NCI-H1694 treated with DMSO at 0.1 percent for 48 hours (cell line): ENCODE measurements at places on chromosomes 6 and 20.
A peak's percentile ranks its signal among the peaks of the same experiment; 100 is the strongest.

DNA sequence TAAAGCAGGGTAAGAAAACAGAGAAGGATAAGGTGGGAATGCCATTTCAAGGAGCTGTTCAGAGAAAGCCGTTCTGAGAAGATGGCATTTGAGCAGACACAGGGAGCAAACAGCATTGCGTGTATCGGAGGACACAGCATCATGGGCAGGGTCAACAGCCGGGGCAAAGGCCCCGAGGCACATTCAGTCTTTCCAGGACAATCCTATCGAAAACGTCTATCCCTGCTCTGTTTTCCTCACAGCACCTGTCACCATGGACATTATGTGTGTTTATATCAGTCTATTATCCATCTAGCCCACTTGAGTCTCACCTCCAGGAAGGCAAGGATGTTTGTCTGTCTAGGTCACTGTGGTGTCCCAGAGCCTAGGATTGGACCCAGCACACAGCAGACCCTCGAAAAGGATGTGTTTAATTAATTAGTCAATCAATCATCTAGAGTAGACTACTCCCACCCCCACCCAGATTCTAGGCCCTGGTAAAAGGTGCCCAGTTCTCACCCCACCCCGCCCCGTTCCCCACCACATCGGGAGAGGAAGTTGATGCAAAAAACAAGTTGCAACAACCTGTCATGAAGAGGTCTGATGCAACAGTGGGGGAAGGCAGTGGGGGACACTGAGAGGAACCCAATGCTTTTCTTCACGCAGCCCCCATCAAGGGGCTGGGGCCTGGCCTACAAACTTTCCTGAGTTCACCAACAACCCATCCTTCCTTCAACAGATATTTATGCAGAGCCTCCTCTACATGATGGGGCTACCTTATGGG is 66.6 kb downstream of the PREX1 start:
- DNase-seq: no peak

DNA sequence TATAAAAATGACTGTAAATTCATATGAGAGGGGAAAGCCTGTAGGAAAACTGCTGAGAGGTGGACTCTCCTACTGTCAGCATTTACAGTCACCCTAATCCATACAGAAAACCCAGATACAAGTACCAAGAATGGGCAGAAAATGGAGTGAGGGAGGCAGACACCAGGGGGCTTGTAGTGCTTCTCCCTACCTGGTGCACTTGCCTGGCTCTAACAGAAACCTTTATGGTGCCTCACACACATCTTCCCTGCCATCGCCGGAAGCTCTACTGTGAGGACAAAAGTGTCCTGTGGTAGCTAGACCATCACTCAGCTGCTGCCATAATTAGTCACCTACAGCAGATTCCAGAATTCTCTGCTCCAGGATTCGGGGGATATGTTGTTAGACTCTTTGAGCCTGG is 441.3 kb downstream of the TFAP2B start:
- DNase-seq: no peak

DNA sequence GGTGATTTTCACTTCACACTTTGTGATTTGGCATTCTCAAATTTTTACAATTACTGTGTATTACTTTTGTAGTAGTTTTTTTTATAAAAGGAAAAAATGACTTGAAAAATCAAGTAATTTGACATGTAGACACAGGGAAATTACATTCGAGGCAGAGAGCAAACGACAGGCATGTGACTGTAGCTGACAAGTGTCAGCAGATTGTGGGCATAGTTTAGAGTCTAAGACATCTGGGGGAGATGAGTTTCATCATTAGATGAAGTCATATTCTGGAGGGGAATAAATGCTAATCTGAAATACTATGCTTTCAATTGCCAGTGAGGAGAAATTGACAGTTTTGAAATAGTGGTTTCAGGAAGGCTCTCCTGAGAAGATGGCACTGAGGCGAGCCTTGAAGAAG is 126.0 kb downstream of the MTHFD1L start:
- DNase-seq: no peak

- DNase-seq: no peak
These were observed 434 bp downstream of the ZKSCAN4 start for GRCh38 chr6:28251661-28252008.

DNA sequence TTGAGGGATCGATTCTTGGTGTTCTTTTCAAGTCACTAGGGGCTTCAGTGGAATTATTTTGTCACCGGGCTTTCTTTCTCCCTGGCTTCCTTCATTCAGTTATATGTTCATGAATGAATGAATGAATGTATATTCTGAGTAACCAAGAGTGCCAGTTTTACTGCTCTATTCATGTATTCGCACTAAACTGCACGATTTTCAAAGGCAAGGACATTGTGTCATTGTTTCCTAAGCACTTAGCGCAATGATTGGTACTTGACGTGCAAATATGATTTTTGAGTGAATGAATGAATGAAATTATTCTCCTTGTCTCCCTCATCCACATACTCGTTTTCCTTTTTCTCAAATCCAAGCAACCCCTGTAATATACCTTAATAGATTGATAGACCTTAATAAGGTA is 822 bp downstream of the AFG1L start:
- no peak for DNase-seq

- no peak for DNase-seq
These were observed 347.7 kb downstream of the BCKDHB start for GRCh38 chr6:80454197-80454596.

DNA sequence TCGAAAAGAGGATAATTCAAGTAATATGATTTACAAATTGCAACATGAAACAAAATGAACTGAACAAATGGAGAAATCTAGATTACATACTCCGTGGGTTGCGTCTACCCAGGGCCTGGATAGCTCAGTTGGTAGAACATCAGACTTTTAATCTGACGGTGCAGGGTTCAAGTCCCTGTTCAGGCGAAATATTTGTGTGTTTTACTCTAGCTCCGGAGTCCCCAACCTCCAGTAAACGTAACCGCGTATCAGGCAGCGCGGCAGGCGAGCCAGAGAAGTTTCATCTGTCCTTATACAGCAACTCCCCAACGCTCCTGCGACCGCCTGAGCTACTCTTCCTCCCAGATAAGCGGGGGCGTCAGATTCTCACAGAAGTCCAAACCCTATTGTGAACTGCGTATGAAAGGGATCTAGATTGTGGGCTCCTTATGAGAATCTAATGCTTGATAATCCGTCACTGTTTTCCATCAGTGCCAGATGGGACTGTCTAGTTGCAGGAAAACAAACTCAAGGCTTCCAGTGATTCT is 176.1 kb downstream of the TRIM27 start:
- peak; percentile 56 for DNase-seq

DNA sequence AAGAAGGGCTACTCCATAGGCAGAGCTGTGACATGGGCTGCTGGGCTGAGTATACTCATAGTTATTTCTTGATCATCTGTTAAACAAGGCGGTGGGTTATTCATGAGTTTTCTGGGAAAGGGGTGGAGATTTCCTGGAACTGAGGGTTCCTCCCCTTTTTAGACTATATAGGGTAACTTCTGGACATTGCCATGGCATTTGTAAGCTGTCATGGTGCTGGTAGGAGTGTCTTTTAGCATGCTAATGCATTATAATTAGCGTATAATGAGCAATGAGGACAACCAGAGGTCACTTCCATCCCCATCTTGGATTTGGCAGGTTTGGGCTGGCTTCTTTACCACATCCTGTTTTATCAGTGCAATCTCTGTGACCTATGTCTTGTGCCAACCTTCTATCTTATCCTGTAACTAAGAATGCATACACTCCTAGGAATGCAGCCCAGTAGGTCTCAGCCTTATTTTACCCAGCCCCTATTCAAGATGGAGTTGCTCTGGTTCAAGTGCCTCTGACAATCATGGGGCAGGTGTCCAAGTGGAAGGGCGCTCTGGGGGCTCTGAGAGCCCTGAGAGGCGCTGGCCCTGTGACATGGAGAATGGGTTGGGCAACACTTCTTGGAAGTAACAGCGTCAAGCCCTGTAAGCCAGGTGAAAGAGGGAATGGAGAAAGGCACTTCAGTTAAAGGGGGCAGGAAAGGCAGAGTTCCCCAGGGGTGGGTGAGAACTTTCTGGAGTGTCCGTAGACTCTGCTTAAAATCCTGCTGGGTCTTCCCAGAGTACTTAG is 354.2 kb upstream of the SULF2 start:
- no peak for DNase-seq

- DNase-seq: no peak
These were observed 7.7 kb downstream of the SS18L1 start for GRCh38 chr20:62151225-62151624.
